ENCODE measurements at places on chromosomes 3 and 15.

DNA sequence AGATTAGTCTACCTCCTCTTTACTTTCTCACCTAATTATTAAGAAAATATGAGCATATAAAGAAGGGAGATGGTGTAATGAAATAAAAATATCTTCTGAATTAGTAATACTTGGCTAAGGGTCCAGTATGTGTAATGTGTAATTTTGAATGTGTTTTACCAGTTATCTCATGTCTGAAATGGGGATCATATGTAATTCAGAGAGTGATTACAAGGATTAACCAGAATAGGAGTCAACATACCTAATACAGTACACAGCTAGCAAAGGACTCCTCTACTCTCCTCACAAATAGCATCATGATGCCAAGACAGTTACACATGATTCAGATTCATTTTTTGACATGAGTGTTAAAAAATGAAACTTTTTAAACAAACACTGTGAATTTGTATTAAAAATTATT lies 570.4 kb downstream of the SI start:
- no peak for DNase-seq

GRCh38 chr3:58210761-58211460 lies at the start of gene DNASE1L3:
DNASE1L3 (minus strand) TSS chr3:58210972; CDS start chr3:58210906, 66 bp downstream.
- DNase-seq, result no peak

GRCh38 chr3:44596621-44597020 lies 11.9 kb downstream of the ZNF660 start:
- no peak for DNase-seq

- DNase-seq, result peak; percentile 55
Observed at GRCh38 chr3:53709860-53710674, 136.2 kb downstream of the CHDH start.

DNA sequence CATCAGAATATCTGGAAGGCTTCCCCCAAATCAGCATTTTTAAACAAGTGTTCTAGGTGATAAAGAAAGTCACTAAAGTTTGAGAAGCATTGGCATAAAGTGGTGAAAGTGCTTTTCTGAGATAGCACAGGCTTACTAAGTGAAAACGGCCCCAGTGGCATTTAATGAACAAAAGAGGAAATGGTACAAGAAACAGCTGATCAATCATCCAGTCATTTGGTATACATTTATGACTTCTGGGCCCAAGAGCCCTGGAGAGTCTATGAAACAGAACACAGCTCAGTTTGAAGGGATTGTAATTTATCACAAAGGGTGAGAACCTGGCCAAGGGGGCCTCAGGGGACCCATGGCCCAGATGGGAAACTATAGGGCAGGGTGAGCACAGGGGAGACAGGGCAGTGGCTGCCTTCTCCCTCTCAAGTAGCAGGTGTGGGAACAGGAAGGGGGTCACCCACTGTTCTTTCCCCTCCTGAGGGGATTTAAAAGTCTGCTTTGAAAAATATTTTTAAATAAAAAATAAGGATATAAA lies 265.5 kb upstream of the ROPN1 start:
- DNase-seq, result no peak

DNA sequence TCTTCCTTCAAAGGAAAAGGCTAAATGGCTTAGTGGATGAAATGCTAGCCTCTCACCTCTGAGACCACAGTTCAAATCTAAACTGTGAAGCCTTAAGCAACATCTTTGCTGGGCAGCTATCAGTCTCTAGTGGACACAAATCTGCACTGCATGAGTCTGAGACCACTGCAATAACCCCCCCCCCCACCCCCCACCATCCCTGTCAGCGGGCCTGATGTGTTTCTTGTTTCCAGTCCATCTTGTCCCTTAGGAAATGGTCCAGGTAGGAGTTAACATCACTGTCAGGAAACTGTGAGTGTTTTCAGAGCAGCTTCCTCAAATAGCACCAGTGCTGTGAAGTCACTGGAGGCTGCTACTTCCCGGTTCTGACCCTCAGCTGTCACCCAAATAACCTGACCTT lies 140.6 kb upstream of the TMCO5A start:
- DNase-seq, result no peak

Measured in amniotic stem cell (primary cell).